Psoas muscle (tissue), 8 donors: ENCODE measurements at places on chromosomes 6 and 20. TPM values are rescaled to one million over a fixed set of nuclear protein-coding genes. Genes with fewer than 3 reads are reported as not detected.

Gene TFAP2D
- polyA plus RNA-seq = not detected

Gene RIMS1
- 0.04 TPM for polyA plus RNA-seq

Gene NCOA7
- polyA plus RNA-seq = 3.1 TPM

Gene MAP3K5
- 2.0 TPM for polyA plus RNA-seq

Gene KCNK5
- 0.06 TPM for polyA plus RNA-seq

Gene GJA1
- 6.0 TPM for polyA plus RNA-seq

Gene SRMS
- polyA plus RNA-seq = not detected

Gene ARMH2
- not detected for polyA plus RNA-seq

Gene PGC
- polyA plus RNA-seq = 1.0 TPM

Gene RNF144B
- polyA plus RNA-seq = 6.0 TPM

Gene TFAP2C
- polyA plus RNA-seq = 0.03 TPM

Gene SEL1L2
- 0.36 TPM for polyA plus RNA-seq

Gene FAM83C
- polyA plus RNA-seq = 0.04 TPM

Gene CYP21A2
- 0.10 TPM for polyA plus RNA-seq

Gene RBCK1
- polyA plus RNA-seq = 35.8 TPM

Gene PREX1
- polyA plus RNA-seq = 3.5 TPM

Gene PRKN
- polyA plus RNA-seq = 1.5 TPM

Gene THBD
- polyA plus RNA-seq = 604 TPM

Gene EYS
- under 0.01 TPM for polyA plus RNA-seq

Gene OLIG3
- polyA plus RNA-seq = not detected

Gene CFAP206
- polyA plus RNA-seq = 0.10 TPM

Gene PKIG
- 134 TPM for polyA plus RNA-seq

Gene FAM184A
- polyA plus RNA-seq = 0.48 TPM

Gene BPIFA1
- polyA plus RNA-seq = not detected

Gene CDH4
- polyA plus RNA-seq = 0.26 TPM

Gene SLC32A1
- polyA plus RNA-seq = not detected

Gene PAK5
- polyA plus RNA-seq = not detected

Gene PPP1R14C
- 5.9 TPM for polyA plus RNA-seq

Gene VGLL2
- polyA plus RNA-seq = 27.4 TPM

Gene OR2H1
- polyA plus RNA-seq = not detected

Gene RAB44
- polyA plus RNA-seq = 0.01 TPM

Gene RPP21
- 104 TPM for polyA plus RNA-seq

Gene LY86
- 0.18 TPM for polyA plus RNA-seq

Gene EDN1
- 2.7 TPM for polyA plus RNA-seq

Gene TGM2
- polyA plus RNA-seq = 57.4 TPM

Gene TLDC2
- 0.04 TPM for polyA plus RNA-seq

Gene C6orf141
- 0.75 TPM for polyA plus RNA-seq

Gene KIF3B
- polyA plus RNA-seq = 3.3 TPM

Gene MMUT
- polyA plus RNA-seq = 20.4 TPM

Gene BPIFB3
- polyA plus RNA-seq = not detected

Gene PRDM1
- 0.33 TPM for polyA plus RNA-seq

Gene SCUBE3
- polyA plus RNA-seq = 0.04 TPM

Gene MUC22
- polyA plus RNA-seq = 0.04 TPM

Gene ZBTB12
- polyA plus RNA-seq = 4.6 TPM

Gene C6orf52
- 0.33 TPM for polyA plus RNA-seq

Gene KCNQ5
- 5.6 TPM for polyA plus RNA-seq
